ENCODE measurements at places on chromosomes 11 and 22.

DNA sequence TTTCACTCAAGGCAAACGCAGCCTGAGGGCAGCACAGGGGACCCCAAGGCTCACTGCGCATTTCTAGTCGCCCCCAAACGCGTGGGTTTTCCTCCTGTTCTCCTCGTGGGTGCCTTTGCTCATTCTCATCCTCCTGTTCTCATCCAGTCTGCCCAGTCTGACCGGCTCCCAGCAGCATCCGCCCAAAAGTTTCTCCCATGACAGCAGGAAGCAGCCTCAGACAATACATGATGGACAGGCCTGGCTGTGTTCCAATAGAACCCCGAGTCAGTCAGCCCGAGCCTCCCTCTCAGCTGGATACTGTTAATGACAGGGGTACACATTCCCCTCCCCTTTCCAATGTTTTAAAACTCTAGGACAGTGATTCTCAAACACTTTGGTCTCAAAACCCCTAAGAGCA, 22.5 kb upstream of the KRTAP5-7 start:
- no peak for DNase-seq

DNA sequence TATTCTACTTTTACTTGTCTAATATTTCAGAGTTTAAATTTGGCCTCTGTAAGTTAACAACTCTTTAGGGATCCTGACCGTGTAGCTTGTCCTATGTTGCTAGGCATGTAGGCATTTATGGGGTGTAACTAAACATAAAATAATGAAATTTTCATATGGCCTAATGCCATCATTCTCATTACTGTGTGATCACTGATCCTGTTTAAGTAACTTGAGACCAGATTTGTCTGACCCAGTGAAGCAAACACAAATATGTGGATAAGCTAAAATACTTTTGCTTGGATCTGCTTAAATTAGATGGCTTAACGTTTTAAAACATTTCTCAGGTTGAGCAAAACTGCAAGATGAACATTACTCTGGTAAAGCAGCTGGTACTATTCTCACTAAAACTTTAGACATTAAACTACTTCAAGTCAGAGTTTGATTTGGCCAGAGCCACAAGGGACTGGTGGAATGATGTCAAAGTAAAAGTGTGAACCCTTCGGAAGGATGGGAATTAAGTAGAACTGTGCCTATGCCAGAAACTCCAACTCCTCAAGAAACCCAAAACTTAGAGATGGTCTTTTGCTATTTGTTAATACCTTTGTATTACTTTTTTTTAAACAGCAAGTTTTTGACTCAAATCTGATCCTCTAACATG, 12.5 kb downstream of the QSER1 start:
- DNase-seq: peak; percentile 47

DNA sequence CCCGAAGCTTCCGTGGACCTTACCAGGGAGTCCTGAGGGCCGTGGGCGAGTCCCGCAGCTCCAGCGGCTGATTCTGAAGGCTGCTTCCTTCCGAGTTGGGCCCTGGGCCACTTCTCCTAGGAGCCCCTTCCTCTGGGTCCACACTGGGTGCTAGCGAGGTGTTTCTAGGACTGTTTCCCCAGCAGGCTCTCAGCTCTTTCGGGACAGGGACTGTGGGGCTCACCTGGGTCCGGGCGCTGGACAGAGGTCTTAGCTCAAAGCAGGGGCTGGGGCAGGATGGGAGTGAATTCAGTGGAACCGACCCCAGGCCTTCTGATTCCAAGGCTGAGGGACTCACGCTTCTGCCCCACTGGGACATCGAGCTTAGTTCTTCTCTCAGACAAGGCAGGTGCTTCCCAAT, 29.3 kb upstream of the CSNK1E start:
- no peak for DNase-seq

DNA sequence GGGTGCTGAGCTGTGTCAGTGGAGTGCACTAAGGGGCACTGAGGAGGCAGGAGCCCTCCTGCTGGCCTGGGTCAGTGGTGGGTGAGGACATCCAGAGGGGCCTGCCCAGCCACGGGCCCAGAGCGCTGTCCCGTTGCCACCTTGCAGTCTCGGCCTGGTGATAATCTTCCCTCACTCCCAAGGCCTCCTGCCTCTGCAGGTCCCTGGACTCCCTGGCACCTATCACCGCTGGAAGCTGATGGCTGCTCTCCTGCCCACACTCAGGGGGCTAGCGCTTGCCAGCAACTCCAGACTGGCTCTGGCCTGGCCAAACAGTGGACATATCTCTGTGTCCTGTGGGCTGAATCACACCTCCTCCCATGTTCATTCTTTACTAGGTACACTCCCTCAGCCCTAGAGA, 86.5 kb upstream of the PITPNB start:
- DNase-seq: no peak

DNA sequence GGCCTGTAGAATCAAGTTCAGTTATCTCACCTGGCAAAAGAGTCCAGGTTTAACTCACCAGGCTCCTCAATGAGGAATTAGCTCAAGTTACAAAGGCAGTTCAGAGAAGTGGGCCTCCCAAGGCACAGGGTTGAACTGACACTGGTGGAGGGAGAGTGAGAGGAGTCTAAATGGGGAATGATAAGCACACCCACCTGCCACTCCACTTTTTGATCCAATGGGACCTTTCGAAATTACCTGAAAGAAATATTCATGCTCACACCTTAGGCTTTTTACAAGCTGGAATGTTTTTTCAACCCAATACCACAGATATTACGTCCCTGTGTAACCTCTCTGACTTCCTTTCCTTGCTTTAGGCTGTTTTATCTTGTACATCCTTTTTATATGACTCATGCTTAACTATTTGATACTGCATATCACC, 642.7 kb upstream of the TENM4 start:
- DNase-seq: no peak

GRCh38 chr11:1208144-1208393, 14.8 kb upstream of the MUC5B start:
- no peak for DNase-seq

GRCh38 chr11:61146416-61146815, 14.8 kb downstream of the VPS37C start:
- DNase-seq: no peak

DNA sequence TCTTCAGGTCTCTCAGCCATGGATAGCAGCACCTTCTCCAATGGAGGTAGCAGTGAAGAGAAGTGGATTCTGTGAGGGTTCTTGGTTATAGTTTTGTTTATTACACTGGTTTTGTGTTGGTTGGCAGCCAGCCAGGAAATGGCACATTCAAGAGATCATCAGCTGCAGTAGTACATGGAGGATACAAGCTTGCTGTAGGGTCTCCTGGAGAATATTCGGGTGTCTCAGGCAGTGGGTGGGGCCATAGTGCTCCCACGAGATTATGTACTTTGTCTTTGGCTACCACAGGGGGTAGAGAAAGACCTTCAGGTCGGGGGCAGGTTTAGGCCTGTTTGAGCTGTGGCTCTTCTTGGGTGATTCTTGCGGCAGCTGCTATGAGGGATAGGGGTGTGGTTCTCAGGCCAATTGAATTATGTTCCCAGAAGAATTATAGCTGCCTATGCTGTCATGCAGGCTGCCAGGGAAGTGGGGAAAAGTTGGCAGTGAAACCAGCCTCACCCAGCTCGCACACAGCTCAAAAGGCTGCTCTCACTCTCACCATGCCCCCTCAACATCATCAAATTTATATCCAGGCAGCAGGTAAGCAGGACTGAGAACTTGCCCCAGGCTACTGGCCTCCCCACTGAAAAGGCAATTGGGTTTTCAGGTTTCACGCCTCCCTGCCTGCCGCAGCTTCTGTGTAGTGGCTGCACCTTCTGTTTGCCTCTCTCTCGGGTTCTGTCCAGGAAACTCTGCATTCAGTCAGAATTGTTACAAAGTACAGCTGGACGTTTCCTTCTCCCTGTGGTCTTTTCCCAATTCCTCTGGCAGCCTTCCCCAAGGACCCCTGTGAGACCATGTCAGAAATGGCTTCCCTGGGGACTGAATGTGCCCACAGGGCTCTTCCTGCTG, 435.5 kb downstream of the LUZP2 start:
- no peak for DNase-seq

DNA sequence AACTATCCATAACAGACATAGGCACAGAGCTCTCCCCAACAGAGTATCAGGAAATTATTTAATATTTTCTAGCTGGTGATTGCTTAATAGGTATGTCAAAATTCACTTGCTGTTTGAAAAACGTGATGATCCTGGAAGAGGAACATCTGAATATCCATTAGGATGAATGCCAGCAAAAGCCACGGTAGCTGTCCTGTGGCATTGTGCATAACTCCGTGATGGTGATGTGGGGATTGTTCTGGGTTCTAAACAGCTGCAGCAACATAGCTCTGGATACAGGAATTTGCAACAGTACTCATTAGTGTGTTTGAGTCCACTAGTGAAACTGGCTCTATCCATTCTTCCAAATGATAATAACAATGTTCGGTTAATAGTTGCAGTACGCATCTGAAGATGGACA, 78.8 kb downstream of the C11orf65 start:
- no peak for DNase-seq

DNA sequence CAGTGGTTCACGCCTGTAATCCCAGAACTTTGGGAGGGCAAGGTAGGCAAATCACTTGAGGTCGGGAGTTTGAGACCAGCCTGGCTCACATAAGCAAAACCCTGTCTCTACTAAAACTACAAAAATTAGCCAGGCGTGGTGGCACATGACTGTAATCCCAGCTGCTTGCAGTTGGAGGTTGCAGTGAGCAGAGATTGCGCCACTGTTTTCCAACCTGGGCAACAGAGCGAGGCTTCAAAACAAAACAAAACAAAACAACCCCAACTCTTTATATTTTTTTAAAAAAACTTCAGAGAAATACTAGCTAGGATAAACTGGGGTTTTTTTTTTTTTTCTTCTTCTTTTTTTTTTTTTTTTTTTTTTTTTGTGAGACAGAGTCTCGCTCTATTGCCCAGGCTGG, 31.8 kb upstream of the RAPSN start:
- no peak for DNase-seq

- no peak for DNase-seq
These were observed 723 bp downstream of the HSCB start for GRCh38 chr22:28742562-28742962.

- no peak for DNase-seq
These were observed 24.1 kb downstream of the USP35 start for GRCh38 chr11:78212586-78213371.

DNA sequence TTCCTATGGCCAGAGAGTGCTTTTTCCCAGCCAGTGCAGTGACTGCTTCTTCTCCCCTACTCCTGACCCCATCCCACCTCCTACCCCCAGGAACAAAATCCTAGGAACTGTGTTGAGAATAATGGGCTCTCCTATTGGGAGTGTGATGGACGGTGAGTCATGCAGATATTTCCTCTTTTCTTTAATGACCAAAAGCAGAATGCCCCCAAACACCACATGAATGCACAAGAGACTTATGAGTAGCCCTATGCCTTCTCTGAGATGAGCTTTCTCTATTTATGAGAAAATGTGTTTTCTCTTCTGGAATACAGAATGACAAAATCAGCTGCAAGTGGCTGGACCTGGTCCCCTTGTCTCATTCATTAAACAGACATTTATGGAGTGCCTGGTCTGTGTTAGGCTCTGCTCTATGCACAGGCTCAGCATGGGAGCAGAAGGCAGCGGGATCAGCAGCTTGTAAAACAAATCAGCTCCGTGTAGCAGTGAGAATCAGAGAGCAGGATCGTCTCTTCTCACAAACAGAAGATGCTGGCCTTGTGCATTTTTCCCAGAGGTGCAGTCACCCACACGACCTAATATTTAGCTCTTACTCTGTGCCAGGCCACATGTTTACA, 47.5 kb upstream of the GALNT18 start:
- DNase-seq: no peak

DNA sequence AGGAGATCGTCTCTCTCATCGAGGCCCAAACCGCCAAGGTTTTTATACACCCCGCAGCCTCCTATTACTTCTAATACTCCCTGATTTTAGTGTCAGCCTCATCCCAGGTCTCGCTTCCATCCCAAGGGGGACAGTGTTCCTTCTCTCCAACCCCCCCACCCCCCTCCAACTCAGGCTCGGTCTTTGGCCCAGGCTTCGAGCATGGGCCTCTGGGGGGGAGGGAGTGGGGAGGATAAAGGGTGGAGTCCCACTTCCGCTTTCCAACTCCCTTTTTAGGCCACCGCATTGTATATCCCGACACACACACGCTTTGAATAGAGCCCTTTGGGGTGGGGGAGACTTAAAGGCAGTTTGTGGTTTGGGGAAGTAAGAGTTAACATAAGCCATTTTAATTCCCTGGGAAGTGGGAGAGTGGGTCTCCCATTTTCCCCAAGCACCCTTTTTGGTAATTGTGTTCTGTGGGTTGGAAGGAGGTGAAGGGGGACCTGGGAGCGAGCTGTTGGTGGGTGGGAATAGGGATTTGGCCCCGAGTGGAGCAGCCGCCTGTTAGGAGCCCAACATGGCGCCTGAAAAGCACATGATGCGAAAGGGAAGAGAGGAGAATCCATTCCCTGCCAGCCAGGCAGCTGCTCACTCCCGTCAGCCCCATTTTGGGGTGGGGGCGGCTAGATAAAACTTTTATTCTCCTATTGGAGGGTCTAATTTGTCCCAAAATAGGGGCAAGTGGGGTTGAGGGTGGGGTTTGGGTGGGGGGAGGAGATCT, 844 bp downstream of the PCF11 start:
- peak; percentile 54 for DNase-seq

DNA sequence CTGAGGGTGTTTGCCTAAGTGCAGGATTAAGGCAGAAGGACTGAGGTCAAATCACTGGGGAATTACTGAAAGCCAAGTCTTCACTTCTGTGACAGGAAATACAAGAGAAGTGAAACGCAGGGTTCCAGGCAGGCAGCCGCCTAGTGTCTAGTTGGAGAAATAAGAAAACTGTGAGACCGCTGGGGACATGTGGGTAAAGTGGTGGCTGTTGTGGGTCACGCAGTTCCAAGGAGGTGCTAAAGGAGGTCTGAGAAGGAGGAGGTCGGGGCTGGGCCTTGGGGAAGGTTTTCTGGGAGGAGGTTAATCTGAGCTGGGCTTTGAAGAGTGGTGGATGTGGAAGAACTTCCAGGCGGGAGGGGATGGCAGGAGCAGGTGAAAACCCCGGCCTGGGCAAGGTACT, 11.2 kb downstream of the MCM5 start:
- DNase-seq: no peak

DNA sequence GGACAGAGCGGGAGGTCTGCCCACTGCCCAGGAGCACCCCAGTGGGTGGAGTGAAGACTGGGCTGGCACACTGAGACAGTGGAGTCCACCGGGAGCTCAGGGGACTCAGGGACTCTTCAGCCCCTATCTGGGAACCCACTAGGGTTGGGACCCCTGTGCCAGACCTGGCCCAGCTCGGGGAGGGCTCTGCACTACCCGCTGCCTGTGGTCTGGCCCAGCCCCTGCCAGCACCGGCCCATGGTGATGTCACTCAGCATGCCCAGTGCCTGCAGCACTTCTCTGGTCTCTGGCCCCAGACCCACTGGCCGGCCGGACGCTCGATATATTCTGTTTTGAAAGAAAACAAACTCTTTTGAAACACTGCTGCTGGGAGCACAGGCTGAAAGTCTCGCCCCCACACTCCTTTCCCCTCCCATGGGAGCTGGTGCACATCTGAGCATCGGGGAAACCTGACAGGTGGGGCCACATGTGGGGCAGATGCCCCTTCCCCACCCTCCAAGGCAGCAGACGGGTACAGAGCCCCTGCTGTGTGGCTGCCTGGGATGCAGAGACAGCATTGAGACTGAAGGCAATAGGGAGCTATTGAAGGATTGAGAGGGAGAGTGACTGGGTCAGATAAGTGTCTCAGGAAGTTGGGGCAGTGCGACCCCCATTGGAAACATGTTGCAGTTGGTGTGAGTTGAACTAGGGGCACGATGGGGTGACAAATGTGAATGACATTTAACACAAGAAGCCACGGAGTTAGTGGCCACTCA, 62.9 kb downstream of the MYEOV start:
- DNase-seq: peak; percentile 44
